Inflammatory macrophage (primary cell): ENCODE measurements at places on chromosomes 3 and 15.

DNA sequence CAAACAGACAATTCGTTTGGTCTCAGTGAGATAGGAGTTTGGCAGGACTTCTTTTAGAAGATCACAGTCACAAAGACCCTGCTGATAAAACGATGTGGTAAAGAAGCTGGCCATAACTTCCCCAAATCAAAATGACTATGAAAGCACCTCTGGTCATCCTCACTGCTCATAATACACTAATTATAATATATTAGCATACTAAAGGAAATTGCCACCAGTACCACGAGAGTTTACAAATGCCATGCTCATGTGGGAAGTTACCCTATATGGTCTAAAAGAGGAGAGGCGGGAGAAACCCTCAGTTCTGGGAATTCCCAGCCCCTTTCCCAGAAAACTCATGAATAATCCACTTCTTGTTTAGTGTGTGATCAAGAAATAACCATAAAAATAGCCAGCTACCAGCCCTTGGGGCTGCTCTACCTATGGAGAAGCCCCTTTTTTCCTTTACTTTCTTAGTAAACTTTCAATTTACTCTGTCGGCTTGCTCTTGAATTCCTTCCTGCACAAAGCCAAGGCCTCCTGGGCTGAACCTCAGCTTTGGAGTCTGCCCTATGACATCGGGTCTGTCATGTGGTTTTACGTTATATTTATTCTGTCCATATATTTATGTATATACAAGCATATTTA, 115.8 kb upstream of the IGSF10 start:
- peak; percentile 18 for DNase-seq

- no peak for DNase-seq
Measured at GRCh38 chr3:54755756-54756155, 172.1 kb downstream of the LRTM1 start.

DNA sequence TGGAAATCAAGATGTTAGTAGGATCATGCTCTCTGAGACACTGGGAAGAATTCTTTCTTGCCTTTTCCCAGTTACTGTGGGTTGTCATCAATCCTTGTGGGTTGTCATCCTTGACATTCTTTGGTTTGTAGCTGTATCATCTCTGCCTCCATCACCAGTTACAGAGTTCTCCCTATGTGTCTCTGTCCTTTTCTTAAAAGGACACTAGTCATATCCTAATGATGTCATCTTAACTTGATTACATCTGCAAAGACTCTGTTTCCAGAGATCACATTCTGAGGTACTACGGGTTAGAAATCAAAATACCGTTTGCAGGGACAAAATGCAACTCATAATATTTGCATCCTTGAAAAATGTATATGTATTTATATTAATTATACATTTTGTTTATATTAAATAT, 500.4 kb downstream of the ZBBX start:
- no peak for DNase-seq

GRCh38 chr3:153590051-153590450, 428.0 kb downstream of the RAP2B start:
- no peak for DNase-seq

DNA sequence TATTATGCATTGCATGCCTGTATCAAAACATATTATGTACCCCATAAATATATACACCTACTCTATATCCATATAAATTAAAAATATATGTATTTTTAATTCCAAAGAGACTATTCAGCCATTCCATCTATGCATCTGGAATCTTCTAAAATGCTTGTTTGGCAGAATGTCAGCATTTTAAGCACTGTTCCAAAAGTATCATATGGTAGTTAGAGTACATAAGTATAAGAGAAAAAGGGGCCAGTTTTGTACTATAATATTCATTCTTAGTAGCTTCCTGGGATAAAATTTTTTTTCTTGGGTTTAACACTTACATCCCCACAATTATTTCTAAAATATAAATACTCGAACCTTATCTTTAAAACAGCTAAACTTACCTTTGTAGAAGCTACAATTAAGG, 60.4 kb upstream of the COL6A6 start:
- no peak for DNase-seq

DNA sequence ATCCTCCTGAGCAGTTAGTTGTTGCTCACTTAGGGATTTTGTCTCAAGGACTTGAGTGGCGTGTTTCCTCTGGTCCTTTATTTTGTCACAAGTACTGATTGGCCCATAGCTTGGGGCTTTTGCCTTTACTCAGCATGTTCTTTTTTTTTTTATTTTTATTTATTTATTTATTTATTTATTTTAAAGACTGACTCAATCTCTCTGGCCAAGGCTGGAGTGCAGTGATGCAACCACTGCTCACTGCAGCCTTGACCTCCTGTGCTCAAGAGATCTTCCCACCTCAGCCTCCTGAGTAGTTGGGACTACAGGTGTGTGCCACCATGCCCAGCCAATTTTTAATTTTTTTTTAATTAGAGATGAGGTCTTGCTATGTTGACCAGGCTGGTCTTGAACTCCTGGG, 223.9 kb upstream of the TPM1 start:
- no peak for DNase-seq

DNA sequence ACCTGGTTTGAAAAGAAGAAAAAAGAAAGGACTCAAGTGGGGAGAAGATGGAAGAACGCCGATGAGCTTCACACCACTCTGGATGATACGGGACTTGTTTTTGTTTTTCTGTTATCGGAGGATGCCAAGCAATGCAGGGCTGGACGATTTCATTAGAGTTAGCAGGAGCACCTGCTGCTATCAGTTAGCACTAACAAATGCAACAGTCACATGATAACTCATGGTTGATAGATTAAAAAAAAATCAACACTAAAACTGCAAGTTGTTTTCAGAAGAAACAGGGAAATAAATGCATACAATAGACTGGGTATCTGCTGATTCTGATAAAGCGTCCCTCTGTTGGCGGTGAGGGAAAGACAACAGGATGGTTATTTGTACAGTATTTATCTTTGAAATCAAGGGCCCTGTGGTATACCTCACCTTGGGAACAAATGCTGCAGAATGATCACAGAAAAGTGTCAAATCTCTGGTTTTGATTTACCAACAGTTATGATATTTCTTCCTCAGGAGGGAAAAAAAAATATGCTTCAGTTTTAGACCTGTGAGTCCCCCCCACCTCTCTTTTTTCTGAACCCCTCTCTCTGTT, 575.1 kb downstream of the FOXP1 start:
- no peak for DNase-seq

GRCh38 chr3:152355744-152356665, 87.3 kb downstream of the MBNL1 start:
- no peak for DNase-seq

GRCh38 chr3:119350114-119350513, 55.9 kb downstream of the ARHGAP31 start:
- no peak for DNase-seq

GRCh38 chr3:125675791-125676190, 80.5 kb upstream of the OSBPL11 start:
- no peak for DNase-seq

- DNase-seq, result peak; percentile 92
Measured at GRCh38 chr15:75551091-75551490, 28.0 kb downstream of the PTPN9 start.

- DNase-seq, result no peak
Measured at GRCh38 chr3:123732447-123732846, 147.6 kb upstream of the HACD2 start.
